Amygdala (tissue), 56 donors: ENCODE measurements at places on chromosomes 13 and 19.
A peak's percentile ranks its signal among the peaks of the same experiment; 100 is the strongest.

DNA sequence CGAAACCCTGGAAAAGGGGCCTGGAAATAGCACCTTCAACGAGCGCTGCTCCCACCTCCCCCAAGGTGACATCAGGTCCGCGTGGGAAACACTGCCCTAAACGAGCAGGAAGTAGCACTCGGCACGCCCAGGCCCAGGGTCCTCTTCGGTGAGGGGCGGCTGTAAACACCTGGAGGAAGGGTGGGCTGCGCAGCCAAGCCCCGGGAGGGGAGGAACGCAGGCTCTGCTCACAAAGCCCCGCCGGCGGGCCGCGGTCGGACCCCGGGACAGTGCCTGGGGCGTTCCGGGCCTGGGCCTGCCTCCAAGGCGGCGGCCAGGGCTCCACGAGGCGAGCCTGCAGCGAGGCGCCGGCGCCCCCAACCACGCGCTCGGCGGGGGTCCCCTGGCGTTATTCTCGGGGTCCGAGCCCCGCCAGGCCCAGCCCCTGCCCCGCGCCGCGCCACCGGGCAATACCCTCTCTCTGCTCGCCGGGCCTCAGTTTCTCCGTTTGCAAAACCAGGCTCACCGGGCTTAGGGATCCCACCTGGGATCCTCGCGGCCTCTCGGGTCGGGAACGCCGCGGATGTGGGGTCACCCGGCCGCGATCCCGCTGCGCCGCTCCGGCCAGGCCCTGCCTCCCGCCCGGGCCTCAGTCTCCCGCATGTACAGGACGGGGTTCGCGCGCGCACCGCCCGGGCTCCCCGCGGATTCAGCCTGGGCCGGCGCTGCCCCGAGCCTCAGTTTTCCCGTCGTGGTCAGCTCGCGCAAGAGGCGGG lies 630 bp downstream of the RNF126 start:
- DNase-seq: no peak

DNA sequence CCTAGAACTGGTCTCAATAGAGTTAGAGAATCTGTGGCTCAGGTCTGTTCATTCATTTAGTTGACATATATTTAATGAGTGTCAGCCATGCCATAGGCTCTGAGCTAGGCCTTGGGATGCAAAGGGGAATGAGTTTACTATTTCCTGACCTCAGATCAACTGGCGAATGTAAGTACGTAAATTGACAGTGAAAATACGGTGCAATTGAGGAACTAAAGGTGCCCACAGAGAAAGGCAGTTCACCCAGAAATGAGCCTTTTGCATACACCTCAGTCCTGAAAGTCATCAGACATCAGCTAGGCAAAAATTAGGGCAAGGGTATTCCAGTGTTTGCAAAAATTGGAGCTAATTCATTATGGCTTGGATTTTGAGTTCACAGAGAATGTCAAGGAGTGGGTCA lies 20.6 kb upstream of the UPF3A start:
- no peak for DNase-seq

- DNase-seq: peak; percentile 0
Observed at GRCh38 chr13:105144936-105145335, 1390.5 kb downstream of the EFNB2 start.

DNA sequence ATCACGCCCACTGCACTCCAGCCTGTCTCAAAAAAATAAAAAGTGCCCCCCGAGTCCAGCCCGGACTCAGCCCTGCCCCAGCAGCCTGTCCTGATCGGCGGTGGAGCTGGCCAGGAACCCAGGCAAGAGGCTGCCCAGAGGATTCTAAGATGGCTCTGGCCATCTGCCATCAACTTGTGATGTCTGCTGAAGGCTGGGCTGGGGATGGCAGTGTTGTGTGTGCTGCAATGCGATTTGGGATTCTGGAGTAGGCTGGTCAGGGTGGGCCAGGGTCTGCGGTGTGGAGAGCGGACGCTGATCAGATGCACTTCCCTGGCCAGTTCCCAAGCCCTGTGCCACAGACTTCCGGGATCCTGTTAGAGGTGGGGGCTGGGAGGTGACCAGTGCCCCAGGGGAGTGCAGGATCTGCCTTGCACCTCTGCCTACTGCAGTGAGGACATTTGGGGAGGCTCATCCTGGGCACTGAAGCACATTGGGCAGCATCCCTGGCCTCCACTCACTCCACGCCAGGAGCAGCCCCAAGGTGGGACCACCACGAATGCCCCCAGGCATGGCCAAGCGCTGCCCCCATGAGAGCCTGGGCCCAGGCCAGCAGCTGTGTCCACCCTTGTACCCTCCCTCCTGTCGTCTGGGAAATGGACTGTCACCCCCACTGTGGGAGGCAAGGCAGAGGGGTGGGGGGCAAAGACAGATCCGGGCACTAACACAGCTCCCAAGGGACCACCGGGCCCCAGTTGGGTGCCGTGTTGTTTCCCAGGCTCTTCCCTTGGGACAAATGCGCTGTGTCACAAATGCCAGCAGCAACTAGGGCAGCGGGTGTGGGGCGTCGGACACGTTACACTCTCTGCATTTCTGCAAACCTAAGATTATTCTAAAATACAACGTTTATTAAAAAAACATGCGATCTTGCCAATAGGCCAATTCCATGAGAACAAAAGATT lies 3.4 kb upstream of the TBXA2R start:
- no peak for DNase-seq

- no peak for DNase-seq
Observed at GRCh38 chr19:42149447-42150202, 17.4 kb upstream of the POU2F2 start.

DNA sequence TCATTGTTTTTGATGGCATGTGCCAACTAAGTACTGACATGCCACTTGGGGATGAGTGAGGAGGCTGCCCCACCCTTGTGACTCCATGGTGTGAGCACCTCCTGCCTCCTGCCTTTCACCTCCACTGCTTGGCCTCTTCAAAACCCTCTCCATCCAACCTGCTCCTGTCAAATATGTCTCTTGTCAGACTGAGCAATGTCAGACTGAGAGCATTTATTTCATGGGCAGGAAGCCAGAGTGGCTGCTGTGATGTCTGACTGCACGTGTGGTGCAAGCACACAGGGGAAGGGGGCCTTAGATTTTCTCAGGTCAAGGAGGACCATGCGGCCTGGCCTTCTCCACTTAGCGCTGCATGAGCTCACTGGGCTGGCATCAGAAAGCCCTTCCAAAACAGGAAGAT lies 68.3 kb downstream of the STARD13 start:
- DNase-seq: no peak

- no peak for DNase-seq
Observed at GRCh38 chr13:64078025-64078424, 2662.4 kb upstream of the PCDH20 start.
